Fibroblast of mammary gland (primary cell): ENCODE measurements at places on chromosomes 11 and 22.

GRCh38 chr11:18011633-18012032 lies 1.2 kb downstream of the SERGEF start:
- DNase-seq, result no peak

DNA sequence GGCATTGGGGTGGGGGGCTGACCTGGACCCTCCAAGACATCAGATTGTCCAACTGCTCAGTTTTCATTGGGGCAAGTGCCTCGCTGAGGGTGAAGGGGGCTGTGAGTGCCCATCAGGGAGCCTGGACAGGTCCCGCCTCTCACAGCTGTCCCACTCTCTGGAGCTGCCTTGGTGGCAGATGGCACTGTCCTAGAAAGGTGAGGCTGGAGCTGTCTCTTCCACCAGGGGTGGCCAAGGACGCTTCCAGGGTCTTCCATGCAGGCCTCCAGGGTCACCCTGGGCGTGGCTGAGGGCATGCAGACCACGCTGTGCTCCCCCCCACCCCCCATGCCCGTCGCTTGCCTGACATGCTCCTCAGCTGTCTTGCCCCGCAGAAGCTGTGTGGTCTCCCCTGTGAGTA lies 53.5 kb upstream of the CCDC188 start:
- no peak for DNase-seq

- DNase-seq, result no peak
These were observed 494.8 kb downstream of the MN1 start for GRCh38 chr22:27306771-27307170.

GRCh38 chr11:102733232-102733875 lies 8.6 kb upstream of the MMP8 start:
- peak; percentile 54 for DNase-seq

- no peak for DNase-seq
These were observed 10.2 kb downstream of the MN1 start for GRCh38 chr22:27791159-27791858.

DNA sequence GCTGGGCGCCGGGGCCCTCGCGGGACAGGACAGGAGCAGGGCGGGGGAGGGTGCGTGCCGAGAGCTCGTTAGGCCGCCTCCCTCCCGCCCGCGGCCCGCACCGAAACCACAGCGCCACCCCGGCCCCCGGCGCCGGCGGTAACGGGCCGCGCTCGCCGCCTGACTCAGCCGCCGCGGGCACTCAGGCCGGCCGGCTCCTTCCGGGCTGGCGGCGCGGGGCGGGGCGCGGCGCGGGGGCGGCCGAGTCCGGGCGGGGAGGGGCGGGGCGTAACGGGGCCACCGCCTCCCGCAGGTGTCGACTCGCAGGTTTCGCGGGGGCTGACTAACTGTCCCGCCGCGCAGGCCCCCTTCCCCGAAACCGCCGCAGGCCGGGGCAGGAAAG lies at the start of gene AP5B1:
TSS of gene AP5B1 (minus strand) at position 207 of the 382 bp plus-strand sequence. CDS start 385 bp downstream, outside the sequence.
- peak; percentile 24 for DNase-seq

DNA sequence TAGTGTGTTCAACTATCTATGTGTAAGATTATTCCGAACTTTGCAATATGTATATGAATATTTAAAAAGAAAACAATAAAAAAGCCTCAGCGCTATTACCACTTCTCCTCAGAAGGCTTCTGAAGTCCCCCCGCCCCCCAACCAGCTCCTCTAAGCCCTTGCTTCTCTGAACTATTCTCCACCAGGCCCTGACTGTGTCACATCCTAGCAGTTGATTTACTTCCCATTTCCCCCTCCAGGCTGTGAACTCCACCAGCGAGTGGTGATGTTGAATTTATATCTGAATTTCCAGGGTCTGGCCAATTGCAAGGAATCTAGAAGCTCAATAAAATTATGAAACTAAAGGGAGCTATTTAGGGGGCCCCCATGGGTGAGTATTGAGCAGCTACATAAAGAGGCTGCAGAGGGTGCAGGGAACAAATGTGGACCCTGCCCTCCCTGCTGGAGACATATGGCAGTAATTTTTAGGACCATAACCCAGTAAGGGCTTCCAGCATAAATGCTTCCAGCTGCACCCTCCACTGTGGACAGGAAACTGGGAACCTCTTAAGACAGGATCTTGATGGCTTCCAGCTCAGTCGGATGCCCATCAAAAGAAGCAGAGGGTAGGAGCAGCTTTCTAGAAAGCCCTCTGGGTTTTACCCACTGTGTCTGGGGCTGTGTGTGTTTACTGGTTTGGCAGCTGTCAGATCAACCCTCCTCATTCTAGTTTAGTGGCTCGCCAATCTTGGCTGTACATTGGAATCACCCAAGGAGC lies 81.4 kb downstream of the TIMP3 start:
- DNase-seq, result no peak

- peak; percentile 35 for DNase-seq
These were observed 14.3 kb downstream of the NRIP3 start for GRCh38 chr11:8989453-8989852.

DNA sequence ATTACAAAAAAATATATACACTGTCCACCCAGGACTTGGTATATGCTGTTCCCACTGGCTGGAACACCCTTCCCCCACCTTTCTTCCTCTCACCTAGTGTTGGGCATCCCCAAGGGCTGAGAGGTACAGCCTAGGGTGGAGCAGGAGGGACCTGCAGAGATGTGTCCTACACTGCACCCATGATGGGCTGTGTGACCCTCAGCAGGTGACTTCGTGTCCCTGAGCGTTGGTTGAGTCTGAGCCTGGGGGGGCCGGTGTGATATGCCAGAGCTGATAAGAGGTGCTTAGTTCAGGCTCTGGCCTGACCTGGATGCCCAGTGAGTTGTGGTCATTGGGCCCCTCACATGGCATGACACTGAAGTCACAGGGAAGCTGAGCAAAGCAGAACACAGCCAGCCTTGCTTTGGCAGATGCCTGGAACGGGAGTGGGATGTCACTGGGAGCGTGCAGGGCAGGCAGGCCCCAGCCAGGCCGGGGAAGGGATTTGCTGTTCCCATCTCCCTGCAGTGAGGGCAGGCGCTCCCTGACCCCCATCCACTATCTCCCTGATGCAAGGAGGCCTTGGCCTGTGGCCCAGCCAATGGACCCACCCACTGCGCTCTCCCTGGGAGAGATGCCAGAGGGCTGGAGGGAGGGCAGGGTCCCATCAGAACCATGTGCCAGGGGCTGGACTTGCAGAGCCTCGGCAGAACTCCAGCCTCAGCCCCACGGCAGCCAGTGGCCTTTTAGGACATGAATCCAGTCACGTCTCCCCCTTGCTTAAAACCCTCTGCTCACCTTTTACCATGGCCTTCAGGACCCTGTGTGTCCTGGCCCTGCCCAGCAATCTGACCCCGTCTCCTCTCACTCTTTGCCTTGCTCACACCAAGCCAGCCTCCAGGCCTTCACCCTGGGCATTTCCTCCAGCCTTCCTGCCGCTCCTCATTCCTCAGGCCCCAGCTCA lies 138.9 kb downstream of the MN1 start:
- no peak for DNase-seq

- peak; percentile 36 for DNase-seq
These were observed 3.9 kb downstream of the CSTF3 start for GRCh38 chr11:33157103-33158027.

DNA sequence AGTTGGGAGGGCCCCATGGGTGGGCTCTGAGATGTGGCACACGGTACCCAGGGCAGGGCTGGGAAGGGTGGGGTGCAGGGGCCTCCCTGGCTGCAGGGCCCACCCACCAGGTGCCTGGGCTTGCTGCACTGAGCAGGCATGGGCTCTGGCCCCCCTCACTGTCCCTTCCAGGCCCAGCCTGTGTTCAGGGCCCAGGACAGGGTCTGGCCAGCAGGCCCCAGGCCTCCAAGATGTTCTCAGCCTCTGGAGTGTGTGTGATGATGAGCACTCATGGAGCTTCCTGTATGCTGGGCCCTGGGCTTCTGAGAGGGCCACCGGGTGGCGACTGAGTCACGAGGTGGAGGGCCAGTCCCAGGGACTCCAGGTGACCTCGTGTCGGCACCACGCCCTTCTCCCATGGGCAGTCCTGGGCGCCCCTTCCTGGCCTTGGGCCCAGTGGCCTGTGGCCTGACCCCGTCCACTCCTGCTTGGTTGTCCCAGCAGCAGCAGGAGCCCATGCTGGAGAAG lies 55.9 kb upstream of the CCDC188 start:
- DNase-seq, result peak; percentile 33

- peak; percentile 9 for DNase-seq
These were observed 468.0 kb downstream of the OPCML start for GRCh38 chr11:133064152-133064877.

DNA sequence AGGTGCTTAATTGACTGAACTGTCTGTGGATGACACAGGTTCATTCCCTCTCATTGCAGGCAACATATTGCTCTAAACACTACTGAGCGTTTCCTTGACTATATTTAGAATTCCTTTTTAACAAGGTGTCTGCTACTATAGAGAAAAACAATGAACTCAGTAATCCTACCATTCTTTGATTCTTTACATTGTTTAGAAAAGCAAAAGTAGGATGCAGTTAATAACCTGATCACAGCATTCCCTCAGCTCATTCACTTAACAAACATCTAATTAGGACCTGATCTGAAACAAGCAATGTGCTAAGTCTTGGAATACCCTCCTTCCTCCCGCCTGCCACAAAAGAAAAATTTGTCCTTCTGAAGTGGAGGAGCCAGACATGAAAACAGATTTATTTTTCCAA lies 313.1 kb downstream of the LRRC4C start:
- no peak for DNase-seq

DNA sequence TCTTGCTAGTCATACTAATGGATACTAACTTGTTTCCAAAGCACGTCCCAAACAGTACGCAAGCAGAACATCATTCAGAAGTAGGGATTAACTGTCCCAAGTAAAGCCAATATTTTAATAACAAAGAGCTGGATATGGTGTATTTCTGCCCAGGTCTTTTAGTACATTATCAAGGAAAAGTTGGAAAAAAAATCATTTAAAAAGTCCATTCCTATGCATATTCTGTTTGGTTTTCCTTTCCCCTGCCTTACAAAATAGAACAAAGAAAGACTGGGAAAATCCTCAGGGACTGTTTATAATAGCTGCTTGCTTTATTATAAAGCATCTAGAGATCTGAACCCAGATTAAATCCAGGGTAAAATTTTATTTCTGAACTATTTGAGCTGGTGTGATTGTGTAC lies 83.9 kb downstream of the UVRAG start:
- DNase-seq, result no peak

GRCh38 chr11:102914238-102915043 lies 39.7 kb upstream of the MMP12 start:
- peak; percentile 61 for DNase-seq

DNA sequence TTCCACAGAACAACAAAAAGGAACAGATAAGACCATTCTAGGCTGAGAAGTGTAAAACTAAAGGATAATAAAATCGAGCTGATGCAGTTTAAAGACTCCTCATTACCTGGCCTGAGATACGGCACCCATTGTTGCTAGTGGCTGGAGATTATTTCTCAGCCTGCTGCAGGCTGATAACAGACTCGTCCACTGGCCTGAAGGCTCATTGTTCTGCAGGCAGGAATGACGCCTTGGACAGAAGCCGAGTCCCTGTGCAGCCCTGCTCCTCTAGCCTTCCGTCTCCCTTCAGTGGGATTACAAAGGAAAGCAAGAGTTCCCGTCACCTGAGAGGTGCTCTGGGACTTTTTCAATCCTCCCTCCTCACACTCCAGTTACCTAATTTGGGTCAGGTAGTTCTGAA lies 1065.3 kb downstream of the OPCML start:
- DNase-seq, result no peak

- DNase-seq, result no peak
These were observed 65.8 kb downstream of the DEUP1 start for GRCh38 chr11:93396316-93396715.

GRCh38 chr11:85685820-85686459 lies at the start of gene CCDC89:
Gene CCDC89 (minus strand): TSS chr11:85686195. CDS start chr11:85686130, 65 bp downstream.
- DNase-seq, result peak; percentile 99

- no peak for DNase-seq
These were observed 154.6 kb upstream of the TRPC6 start for GRCh38 chr11:101738452-101738851.

DNA sequence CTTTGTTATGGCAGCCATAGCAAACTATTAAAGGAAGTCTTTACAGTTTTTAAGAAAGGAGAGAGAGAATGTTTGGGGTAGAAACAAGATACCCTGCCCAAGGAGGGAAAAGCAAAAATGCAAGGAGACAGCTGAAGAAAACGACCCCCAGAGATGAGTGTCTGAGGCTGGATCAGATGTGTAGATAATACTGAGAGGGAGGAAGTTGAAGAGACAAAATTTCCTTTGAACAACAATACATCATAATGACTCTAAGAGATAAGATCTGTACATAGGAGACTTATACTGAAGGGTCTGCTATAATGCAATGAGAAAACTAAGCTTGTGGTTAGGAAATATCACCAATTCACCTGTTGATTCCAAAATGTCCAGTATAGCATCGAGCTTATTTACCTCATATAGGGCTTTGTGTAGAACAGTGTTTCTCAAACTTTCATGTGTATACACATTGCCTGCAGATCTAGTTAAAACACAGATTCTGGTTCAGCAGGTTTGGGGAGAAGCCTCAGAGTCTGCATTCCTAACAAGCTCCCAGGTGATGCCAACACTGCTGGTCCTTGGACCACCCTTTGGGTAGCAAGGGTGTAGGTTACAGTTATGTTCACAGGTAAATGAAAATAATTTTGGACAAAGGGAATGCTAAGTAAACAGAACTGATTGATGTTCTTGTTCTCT lies 5.8 kb upstream of the CEP295 start:
- no peak for DNase-seq

- no peak for DNase-seq
These were observed 27.2 kb upstream of the GAB4 start for GRCh38 chr22:17035246-17035645.

GRCh38 chr11:125175896-125176575 lies 11.5 kb downstream of the PKNOX2 start:
- DNase-seq, result no peak
